ENCODE measurements at places on chromosomes 16 and 17.
A peak's percentile ranks its signal among the peaks of the same experiment; 100 is the strongest.

DNA sequence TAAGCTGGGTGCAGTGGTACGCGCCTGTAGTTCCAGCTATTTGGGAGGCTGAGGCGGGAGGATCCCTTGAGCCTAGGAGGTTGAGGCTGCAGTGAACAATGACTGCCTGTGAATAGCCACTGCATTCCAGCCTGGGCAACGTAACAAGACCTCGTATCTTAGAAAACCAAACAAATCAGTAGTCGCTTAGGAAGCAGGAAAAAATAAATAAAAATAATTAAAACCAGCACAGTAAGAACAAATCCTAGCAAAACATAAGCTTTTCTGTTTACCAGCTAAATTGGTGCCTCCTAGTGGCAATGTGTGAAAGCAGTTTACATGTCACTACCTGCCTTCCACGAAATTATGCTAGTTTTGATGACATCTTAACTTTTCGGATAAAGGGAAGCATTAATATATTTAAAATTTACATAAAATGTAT lies 1.3 kb downstream of the ARMC5 start:
- no peak for DNase-seq

DNA sequence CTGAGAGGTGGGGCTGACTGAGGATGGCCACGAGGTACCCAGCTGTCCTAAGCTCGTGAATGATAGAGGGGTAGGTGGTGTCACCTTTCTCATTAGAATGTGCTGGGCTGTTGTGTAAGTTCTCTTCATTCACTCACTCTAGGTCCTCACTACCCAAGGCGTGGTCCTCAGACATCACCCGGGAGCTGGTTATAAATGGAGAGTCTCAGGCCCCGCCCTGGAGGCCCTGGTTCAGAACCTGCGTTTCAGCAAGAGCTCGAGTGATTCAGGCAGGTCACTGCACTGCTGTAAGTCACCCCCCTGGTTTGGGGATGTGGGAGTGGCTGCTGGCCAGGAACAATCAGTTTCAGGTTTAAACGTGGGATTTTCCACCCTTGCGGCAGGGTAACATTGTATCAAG lies 139.8 kb downstream of the FOXL1 start:
- DNase-seq = no peak

DNA sequence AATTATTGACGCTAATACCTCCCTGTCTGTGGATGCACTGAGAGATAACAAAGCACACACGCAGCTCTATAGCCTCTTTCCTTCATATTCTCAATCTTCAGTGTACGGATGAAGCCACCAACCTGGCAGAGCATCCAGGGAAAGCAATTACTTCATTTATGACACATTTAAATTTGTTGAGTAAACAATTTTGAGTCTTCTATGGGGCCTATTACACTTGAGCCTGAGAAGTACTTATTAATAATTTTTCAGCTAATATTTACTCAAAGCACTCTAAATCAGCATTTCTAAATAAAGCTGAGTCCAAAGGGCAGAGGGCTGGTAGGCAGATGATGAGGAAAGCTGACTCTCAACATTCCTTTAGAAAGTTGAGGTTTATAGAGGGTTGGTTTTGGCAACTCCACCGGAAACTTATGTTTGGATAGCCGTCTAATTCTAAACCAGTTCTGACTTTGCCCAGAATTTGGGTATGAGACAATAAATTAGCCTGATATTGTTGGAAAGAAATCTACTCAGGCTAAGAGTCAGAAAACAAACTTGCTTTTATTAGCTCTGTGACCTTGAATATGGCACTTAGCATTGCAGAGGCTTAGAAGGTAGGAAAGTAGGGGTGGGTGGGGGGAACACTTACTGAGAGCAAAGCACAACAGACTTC lies 643.5 kb downstream of the CDH11 start:
- DNase-seq = no peak

GRCh38 chr17:74427048-74427762 lies 4.7 kb upstream of the GPRC5C start:
- DNase-seq = peak; percentile 68

GRCh38 chr16:88473666-88474534 lies 20.8 kb downstream of the ZFPM1 start:
- DNase-seq = no peak

DNA sequence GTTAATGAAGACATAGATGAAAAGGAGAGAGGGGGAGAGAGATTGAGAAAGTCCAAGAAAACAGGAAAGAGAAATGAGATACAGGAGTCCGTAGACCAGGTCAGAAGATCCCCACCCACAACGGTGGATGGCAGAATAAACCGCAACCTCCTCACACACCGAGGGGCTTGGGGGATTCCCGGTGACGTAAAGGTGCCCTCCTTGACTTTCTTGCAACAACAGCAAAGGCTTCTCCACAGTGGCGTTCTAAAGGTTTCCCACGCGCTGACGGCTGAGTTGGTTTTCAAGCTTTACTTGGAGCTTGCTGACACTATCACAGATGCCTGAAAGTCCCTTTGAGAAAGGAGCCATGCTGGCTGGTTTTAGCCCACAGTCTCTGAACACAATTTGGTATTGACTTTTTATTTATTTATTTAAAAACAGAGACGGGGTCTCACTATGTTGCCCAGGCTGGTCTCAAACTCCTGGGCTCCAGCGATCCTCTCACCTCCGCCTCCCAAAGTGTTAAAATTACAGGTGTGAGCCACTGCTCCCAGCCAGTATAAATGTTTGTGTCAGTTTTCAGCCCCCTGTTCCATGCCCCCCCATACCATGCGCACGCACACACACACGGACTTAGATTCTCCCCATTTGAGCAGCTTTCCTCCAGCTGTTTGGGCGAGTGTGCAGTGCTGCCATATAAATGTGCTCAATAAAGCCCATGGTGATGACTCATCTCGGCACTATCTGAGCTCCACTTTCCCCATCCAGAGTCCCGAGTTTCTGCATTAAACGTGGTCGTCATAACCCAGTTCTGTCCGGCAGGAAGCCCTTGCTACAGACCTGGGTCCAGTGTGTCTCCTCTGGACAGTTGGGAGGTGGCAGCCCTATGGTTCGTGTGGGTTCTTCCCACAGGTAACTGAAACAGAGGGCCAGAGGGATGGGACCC lies 33.0 kb upstream of the SEC14L1 start:
- DNase-seq = no peak

GRCh38 chr16:10957771-10958482 lies 13.6 kb downstream of the CLEC16A start:
- no peak for DNase-seq

GRCh38 chr16:67775273-67775672 lies 31.1 kb downstream of the RANBP10 start:
- no peak for DNase-seq

Measured in liver (tissue), 10 donors.